Ascending aorta (tissue), 2 donors: ENCODE measurements at places on chromosomes 13 and 19. TPM values are rescaled to one million over a fixed set of nuclear protein-coding genes. Genes with fewer than 3 reads are reported as not detected.

- no peak for DNase-seq
Observed at GRCh38 chr13:43915451-43915850, 35.7 kb downstream of the LACC1 start.

- DNase-seq, result no peak
Observed at GRCh38 chr19:29239213-29239776, 26.3 kb upstream of the UQCRFS1 start.

GRCh38 chr19:29549105-29550070 lies 23.6 kb downstream of the VSTM2B start:
- no peak for DNase-seq

- no peak for DNase-seq
Observed at GRCh38 chr13:32946558-32946957, 69.7 kb upstream of the KL start.

GRCh38 chr13:40026174-40026585 lies 370.7 kb downstream of the COG6 start:
- DNase-seq, result no peak

DNA sequence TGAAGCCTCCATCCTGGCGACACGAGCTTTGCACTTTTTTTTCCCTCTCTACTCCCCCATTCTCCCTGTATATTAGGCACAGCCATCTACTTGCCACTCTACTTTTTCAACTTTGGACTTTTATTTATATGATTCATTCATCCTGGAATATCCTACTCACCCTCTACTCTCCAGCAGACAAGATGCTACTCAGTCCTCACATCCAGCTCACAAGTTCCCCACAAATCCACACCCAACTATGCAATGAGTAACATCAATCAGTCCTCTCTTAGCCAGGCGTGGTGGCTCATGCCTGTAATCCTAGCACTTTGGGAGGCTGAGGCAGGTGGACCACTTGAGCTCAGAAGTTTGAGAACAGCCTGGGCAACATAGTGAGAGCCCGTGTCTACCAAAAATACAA lies 23.9 kb upstream of the URAD start:
- no peak for DNase-seq

GRCh38 chr19:8308891-8309291 lies 733 bp upstream of the CD320 start:
- DNase-seq, result peak; percentile 59

GRCh38 chr13:69946511-69946910 lies 161.1 kb upstream of the ATXN8OS start:
- DNase-seq, result no peak

KCNJ14 gene
- total RNA-seq, result 6.1 TPM

DNA sequence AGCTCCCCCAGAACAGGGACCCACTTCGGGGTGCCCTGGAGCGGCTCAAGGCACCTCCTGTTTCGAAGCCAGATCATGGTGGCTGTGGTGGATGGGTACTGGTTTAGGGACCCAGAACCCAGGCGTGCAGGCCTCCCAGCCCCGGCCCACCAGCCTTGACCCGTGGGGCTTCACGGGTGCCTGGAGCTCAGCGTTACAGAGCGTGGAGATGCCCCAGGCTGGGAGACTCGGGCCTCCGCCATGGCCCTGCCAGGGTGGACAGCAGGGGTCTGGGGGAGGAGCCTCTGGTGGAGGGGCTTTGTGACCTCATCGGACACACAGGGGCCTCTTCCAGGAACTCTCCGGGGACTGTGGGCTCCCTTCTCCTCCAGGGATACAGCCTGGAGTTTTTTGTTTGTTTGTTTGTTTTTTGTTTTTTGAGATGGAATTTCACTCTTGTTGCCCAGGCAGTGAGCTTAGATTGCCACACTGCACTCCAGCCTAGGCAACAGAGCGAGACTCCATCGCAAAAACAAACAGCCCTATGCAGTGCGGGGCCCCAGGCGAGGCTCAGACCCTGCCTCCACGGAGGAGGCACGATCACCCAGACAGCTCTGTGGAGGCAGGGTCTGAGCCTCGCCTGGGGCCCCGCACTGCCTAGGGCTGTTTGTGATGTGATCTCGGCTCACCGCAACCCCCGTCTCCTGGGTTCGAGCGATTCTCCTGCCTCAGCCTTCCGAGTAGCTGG lies at the start of gene GARIN5B:
Gene GARIN5B, minus strand, starts transcription at position 271 of the 727 bp plus-strand sequence. Its CDS starts 194 bp downstream, at position 77.
- DNase-seq, result no peak

TMEM86B gene
- not detected for total RNA-seq

SLC25A41 gene
- total RNA-seq, result not detected

DNA sequence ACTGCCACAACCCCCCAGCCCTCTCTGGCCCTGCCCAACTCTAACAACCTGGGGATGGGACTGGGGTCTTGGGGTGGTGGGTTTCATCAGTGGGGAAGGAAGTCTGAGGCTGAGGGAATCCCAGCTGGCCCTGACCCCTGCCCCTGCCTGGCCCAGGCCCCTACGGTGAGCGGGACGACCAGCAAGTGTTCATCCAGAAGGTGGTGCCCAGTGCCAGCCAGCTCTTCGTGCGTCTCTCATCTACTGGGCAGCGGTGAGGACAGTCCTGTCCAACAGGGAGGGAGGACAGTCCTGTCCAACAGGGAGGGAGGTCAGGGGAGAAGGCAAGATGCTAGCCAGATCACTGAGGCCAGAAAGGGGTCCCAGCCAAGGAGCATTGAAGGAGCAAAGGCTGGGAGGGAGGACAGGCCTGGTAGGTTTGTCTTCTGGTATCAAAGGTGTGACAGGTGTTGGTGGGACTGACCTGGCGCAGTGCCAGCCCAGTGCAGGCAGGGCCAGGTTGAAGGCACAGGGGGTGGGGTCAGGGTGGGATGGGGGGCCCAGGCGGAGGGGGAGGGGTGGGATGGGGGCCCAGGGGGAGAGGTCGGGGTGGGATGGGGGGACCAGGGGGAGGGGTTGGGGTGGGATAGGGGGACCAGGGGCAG lies 12.1 kb upstream of the LTBP4 start:
- no peak for DNase-seq

DNA sequence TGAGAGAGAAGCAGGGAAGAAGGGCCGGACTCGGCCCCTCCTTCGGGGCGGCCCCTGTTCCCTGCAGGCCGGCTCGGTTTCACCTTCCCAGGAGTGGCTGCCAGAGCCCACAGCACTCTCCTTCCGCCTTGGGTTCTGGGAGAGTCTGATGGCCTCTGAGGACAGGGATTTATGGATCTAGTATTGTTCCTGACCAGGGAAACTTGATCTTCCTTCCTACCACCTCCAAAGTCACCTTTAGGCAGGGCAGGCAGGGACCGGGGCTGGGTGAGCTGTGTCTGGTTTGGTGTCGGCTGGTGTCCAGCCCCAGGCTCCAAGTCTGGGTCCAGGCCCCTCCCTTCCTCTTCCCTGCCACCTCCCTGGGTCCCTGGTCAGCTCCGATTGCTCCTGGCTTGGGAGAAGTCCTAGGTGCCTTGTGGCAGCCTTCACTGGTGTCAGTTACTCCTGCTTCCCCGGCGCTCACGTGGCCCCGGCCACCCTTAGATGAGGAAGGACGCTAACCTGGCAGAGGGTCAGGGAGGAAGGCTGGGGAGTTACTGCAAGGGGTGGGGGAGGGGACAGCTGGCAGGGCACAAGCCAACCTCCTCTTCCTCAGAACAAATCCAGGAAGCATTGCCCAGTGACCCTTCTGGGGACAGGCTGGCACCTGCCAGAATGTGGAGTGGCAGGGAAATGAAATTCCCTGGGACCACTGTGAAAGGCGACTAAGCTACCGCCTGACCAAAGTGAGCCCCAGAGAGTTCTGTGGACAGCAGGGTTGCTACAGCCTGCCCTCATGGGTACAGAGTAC lies 18.8 kb downstream of the RFX1 start:
- no peak for DNase-seq

GRCh38 chr13:78022164-78022877 lies 103.7 kb upstream of the EDNRB start:
- peak; percentile 10 for DNase-seq

GRCh38 chr13:111204438-111205177 lies 89.5 kb downstream of the ARHGEF7 start:
- DNase-seq, result no peak

GRCh38 chr13:46324976-46325375 lies 62.1 kb downstream of the RUBCNL start:
- no peak for DNase-seq

GRCh38 chr19:11887611-11888531 lies at the start of gene ZNF69:
Gene ZNF69, plus strand, starts transcription at chr19:11887782. Its CDS starts 142 bp downstream, at chr19:11887924.
- DNase-seq, result peak; percentile 59

RNF126 gene
- 39.0 TPM for total RNA-seq

GRCh38 chr19:47765523-47766358 lies 12.8 kb upstream of the SELENOW start:
- no peak for DNase-seq

GRCh38 chr13:23626700-23627099 lies 56.5 kb downstream of the TNFRSF19 start:
- no peak for DNase-seq

GRCh38 chr13:30806784-30807183 lies 71.4 kb downstream of the ALOX5AP start:
- DNase-seq, result no peak

ATXN8OS gene
- not detected for total RNA-seq

- DNase-seq, result no peak
Observed at GRCh38 chr13:22073718-22074117, 402.8 kb downstream of the FGF9 start.
